ENCODE measurements at places on chromosomes 4 and X.

DNA sequence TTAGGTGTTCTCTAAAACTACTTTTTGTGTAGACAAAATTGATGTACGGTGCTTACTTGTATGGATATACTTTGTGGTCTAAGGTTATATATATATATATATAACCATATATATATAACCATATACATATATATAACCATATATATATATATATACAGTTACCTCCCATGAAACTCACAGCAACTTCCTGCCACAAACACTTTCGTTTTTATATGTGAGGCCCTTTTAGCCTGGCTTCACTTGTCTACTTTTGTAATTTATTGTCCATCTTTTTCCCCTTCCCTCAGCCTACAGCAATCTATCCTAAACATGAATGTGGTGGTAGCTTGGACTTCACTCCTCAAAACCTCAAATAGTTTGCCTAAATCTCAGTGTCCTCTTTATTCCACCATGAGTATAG is 72.8 kb upstream of the NPFFR2 start:
- DNase-seq = no peak

- DNase-seq = peak; percentile 72
Observed at GRCh38 chr4:185640811-185641675, 105.7 kb upstream of the PDLIM3 start.

DNA sequence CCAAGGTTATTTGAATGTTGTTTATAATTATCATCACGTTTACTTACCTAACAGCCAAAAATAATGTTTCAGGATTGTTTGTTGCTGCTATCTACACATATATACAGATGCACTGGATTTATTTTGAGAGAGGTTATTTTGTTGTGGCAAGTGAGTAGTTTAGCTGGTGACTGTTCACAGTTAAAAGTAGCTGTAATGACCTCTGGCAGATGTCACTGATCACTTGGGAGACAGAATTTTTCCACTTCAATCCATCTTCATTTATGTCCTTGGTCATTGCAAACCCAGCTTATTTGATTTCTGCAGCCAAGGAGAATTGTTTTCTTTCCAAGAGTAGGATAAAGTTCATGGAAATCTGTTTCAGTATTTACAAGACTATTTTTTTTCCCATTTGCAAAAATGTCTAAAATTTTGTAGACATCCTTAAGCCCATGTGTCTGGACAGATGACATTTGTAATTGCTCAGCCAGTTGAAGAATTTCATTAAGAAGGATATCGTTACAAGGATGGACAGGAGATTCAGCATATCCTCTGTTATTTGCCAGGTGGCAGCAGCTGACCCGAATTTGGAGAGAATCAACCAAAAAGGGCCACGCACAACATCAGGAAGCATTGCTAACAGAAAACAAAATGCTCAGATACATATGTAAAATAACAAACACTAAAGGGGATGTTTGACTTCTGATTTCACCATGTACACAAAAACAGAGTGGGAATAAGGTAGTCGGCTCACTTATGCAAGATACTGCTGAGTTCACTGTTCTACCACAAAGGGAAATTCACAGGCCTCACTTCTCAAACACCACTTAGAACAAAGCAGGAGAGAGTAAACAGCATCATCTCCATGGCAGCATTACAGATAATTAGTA is 64.5 kb downstream of the GPRIN3 start:
- no peak for DNase-seq

DNA sequence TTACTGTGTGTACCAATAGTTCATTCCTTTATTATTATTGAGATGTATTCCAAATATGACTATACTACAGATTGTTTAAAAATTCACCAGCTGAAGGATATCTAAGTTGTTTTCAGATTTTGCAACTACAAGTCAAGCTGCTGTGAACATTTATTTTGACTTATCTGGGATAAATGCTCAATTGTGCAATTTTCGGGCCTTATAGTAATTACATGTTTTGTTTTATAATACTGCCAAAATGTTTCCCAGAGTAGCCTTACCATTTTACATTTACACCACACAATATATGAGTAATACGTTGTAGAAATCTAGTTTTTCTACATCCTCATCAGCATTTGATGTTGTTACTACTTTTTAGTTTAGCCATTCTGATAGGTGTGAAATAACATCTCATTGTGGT is 179.6 kb downstream of the ANTXR2 start:
- DNase-seq = no peak

GRCh38 chr4:36208893-36209473 is 35.3 kb downstream of the ARAP2 start:
- no peak for DNase-seq

DNA sequence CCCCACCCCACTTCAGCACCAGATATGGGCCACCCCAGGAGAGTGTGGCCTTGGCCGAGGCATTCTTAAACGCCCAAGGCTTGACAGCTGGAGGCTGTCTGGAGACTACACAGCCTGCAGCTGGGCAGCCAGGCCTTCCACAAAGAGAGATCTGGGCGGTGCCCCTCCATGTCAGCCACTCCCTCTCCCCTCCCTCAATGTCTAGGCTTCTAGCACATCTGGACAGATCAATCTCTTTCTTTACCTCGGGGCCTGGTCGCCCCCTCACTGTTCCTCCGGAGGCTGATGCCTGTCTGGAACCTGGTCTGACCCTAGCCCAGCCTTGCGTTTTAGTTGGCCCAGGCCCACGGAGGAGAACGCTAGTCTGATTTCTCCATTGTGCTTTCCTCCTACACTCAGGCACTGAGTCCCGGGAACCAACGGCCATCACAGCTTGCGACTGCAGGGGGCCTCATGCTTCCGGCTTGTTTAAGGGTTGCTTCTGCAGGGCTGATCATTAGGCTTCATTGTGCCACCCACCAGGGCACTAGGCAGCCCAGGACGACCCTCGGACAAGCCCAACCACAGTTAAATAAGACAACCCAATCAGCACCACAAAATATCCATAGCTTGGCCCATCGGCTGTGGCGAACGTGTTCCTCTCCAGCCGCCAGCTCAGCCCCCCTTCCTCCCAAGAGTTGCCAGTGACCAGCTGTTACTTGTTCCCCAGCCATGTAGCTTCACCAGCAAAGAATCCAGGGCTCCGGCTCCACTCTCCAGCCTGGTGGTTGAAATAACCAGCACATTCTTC is 200.6 kb downstream of the BCOR start:
- DNase-seq = peak; percentile 35

- no peak for DNase-seq
Observed at GRCh38 chr4:73258436-73258685, 237 bp downstream of the ANKRD17 start.

- DNase-seq = peak; percentile 19
Observed at GRCh38 chr4:184752496-184753275, 18.8 kb upstream of the CENPU start.

DNA sequence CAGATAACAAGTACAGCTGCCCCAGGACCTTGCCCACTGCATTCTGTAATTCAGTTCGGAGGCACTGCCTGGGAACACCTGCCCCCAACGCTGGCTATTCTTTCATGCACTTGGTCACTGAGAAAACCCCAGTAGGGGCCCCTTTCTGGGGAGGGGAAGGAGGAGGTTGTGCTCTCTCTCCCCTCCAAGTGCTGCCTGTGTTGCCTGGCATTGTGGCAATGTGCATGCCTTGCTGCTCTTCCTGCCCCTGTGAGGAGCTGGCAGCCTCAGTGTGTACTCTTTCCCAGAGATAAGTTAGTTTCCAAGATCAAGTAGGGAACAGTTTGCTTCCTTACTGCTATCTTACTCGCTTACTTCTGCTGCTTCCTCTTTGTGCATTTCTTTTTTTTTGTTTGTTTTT is 90.8 kb downstream of the AASDH start:
- DNase-seq = no peak

- DNase-seq = no peak
Observed at GRCh38 chr4:6692806-6693205, 872 bp upstream of the S100P start.

- DNase-seq = no peak
Observed at GRCh38 chr4:85910985-85911384, 436.0 kb downstream of the ARHGAP24 start.

- no peak for DNase-seq
Observed at GRCh38 chr4:6355052-6355451, 85.4 kb downstream of the WFS1 start.

GRCh38 chr4:172740434-172740833 is 428.2 kb upstream of the GALNT7 start:
- no peak for DNase-seq
